ENCODE measurements at places on chromosomes 11 and 22.

- DNase-seq = no peak
Measured at GRCh38 chr11:11458001-11458400, 105.0 kb upstream of the CSNK2A3 start.

DNA sequence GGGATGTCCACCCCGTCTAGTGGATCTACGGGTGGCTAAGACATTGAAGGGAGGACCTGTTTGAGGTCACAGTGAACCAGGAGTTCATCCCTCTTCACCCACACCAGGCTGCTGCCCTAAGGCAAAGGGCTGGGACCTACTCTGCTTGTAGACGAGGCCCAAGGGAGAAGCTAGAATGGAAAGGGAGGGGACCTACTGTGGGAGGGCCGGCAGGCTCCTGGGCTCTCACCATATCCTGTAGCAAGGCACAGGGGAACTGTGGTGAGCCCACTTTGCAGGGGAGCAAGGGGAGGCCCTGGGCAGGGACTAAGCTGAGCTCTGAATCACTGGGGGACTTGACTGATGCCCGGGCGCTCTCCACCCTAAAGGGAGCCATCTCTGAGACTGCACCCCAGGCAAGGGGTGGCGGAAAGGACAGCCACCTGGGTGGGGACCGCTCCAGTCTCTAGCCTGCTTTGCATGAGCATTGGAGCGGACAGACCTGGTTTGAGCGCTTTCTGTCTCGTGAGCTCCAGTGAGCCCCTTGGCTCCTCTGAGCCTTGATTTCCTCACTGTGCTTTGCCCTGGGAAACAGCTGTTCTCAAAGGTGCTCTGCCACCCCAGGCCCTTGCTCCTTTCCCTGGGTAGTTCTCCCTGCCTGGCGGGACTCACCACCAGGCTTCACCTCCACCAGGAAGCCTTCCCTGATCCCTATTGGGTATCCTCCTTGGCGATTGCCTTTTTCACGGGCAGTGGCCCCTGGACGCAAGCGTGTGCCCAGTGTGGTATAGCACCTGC, 24.2 kb downstream of the PARVG start:
- no peak for DNase-seq

- DNase-seq = no peak
Measured at GRCh38 chr11:8232414-8232813, 31.3 kb downstream of the LMO1 start.

DNA sequence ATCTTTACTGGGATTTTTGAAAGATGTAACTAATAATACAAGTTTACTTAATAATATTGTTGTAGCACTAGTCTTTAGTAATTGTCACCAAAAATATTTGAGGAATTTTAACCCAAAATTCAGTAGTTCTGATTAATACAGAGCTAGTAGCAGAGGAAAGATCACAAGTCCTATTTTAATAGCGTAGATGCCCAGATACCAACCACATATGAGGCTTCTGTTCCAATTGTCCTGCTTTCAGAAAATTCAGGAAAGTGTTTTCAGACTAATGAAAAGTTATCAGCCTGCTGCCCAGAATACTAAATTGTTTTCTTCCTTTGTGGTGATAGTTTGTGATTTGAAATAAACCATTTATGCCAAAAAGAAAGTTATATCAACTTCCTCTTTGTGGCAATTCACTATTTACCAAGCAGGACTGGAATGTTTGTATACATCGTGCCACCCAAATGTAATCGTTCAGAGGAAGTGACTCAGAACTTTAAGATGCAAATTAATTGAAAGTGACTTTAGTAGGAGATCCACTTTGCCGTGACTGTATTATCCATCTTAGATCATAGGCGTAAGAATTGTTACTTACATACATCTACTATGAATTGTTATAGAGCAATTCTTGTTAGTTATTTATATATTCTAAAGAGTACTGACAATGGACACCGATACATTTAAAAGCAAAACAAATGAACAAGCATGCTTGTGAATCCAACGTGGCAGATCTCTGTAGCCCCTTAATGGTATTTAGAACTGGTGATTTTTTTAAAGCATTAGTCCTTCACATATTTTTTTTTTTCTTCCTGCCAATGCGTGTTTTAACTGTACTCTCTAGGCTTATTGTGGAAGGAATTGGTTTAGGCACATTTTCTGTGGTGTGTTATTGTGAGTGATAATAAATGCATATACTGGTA, 231.0 kb downstream of the DDX10 start:
- DNase-seq = no peak

- no peak for DNase-seq
Measured at GRCh38 chr11:118634431-118635236, 27.2 kb downstream of the PHLDB1 start.

- DNase-seq = no peak
Measured at GRCh38 chr11:94800414-94800813, 32.3 kb downstream of the AMOTL1 start.
